ENCODE measurements at places on chromosomes 1 and 21.
A peak's percentile ranks its signal among the peaks of the same experiment; 100 is the strongest.

- DNase-seq = no peak
Measured at GRCh38 chr1:199758626-199759255, 268.8 kb upstream of the NR5A2 start.

GRCh38 chr1:43622471-43622870 lies 27.5 kb upstream of the KDM4A start:
- no peak for DNase-seq

DNA sequence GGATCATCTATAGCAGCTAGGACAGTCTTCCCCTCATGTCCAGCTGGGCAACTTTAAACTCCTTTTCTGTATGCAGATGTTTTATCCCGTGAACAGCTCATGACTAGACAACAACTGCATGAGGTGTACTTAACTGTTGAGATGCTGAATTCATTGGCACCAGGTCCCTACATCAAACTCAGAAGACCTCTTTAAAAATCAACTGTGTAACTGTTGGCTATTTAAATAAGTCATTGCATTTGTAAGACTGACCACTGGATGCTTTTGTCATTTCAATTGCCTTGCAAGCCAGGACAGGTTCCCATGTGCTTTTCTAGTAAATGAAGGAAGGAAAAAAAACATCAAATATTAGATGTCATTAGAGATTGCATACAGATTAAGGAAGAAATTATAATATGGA lies 28.3 kb upstream of the GORAB start:
- DNase-seq = no peak

DNA sequence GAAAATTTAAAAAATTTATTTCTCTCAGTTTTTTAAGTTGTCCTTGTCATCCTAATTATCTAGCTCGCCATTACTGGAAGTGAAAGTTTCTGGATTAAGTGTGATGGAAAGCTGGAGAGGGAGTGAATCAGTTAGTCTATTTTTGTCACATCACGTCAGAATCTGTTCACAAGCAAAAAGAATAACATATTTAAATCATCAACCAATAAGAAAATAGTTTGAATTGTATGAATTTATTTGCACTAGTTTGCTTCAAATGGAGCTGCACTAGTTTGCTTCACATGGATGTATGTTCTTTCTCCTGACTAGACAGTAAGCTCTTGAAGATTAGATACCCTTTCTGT lies 22.8 kb downstream of the PHC2 start:
- no peak for DNase-seq

DNA sequence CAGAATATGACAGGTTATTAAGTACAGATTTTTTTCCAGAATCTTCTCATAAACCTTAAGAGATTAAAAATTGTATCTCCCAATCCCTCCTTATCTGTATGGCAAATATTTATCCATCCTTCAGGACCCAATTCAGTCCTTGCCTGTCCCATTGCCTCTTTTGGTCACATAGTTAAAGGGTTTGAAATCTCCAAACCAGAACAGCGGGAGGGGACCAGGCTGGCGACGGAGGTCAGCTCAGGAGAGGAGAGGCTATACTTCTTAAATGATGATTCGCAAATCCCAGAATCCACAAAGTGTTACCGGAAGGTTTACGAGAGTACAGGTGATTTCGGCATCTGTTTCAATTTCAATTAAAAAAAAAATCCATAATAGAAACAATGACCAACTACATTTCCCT lies 572.7 kb downstream of the SMYD3 start:
- no peak for DNase-seq

DNA sequence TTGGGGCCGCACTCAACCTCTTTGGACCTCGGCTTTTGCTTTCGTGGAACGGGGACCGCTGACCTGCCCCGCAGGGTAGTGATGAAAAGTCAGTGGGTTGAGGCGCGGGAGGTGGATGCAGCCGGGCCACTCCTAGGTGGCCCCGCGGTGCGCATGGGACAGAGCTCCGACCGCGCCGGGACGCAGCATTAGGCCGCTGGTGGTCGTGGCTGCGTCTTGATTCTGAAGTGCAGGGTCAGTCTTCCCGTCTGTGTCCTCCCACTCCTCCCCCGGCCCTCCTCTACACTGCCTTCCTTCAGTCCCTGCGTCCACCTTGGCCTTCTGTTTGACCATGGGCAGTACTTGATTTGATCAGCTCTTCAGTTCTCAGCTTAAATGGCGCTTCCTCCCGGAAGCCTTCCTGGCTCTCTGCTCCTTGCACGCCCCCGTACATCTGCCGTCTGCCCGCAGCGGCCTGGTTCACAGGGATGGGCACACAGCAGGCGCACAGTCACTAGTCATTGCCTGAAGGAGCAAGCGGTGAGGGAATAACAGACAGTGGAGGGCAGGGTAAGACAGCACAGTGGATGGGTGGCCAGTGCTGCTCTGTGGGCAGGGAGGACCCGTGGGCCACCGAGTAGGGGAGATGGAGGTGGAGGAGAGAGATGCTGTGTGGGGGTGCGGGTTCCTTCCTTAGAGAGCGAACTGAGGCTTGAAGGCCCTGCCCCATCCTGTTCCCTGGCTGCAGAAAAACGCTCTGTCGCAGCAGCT lies 633 bp downstream of the THEMIS2 start:
- no peak for DNase-seq

DNA sequence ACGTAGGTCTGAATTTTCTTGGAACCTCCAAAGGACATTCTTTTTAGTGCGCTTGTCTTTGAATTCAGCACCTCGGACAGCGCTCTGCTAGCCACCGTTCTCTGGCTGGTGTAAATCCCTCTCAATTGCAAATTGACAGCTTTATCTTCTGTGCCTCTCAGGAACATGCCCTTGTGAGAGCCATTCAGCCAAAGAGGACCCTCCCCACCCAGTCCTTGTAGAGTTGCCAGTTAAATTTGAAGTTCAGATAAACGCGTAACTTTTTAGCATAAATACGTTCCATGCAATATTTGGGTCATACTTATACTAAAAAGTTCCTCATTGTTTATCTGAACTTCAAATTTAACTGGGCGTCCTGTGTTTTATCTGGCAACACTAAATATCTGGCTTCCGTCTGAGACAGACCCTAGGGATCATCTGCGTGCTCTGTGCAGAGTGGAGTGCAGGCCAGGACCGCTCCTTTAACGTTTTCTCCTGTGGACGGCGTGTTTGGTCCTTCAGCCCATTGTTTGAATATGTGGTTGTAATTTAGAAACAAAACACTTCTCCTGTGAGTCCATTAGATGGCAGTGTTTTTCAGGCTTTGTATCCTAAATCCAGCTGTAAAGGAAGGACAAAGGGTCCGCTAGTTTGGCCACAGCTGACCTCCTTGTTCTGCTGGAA lies 7.0 kb downstream of the KCNAB2 start:
- DNase-seq = peak; percentile 32

- DNase-seq = no peak
Measured at GRCh38 chr1:230334447-230334837, 91.7 kb downstream of the PGBD5 start.

- no peak for DNase-seq
Measured at GRCh38 chr1:226717256-226717909, 21.7 kb downstream of the ITPKB start.

DNA sequence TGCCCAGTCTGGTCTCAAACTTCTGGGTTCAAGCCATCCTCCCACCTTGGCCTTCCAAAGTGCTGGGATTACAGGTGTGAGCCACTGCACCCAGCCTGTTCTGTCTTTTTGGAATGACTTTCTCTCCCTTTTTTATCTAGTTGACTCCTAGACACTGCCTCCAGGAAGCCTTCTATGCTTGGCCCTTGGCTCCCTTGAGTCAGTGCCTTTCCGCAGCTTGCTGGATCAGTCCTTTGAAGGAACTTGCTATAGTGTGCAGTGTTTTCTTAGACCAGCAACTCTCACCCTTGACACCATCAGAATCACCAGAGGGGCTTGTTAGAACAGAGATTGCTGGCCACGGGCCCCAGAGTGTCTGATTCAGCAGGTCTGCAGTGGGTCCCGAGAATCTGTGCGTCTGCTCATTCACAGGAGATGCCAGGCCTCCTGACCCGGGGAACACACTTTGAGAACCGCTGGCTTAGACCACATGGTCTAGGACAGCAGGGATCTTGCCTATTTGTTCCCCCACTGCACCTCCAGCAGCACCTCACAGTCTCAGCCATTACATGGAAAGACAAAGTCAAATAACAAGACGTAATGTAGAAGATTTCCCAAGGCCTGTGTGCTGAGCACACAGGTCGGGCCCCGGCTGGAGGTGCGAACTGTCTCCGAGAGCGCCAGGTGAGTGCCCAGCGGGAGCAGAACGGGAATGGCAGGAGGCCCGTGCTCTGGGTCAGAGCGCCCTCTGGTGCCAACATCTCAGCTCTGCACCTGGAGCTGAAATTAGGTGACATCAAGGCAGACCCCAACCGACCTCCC lies 27.4 kb upstream of the CTPS1 start:
- DNase-seq = peak; percentile 83

GRCh38 chr1:18926315-18927081 lies 24.1 kb upstream of the ALDH4A1 start:
- no peak for DNase-seq

DNA sequence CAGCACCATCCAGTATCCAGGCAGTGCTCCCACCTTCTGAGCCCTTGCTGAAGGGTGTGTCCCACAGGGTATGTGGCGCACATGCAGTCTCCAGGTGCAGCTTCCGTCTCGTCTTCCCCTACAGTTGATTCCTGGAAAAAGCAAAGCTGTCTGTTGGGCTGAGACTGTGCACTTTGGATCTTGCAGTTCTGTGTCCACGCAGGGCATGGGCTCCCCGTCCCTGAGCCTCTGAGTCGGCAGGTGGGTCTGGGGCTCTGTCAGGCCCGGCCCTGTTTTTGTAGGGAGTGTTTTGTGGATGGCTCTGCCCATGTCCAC lies 32.8 kb downstream of the SNAP47 start:
- no peak for DNase-seq

DNA sequence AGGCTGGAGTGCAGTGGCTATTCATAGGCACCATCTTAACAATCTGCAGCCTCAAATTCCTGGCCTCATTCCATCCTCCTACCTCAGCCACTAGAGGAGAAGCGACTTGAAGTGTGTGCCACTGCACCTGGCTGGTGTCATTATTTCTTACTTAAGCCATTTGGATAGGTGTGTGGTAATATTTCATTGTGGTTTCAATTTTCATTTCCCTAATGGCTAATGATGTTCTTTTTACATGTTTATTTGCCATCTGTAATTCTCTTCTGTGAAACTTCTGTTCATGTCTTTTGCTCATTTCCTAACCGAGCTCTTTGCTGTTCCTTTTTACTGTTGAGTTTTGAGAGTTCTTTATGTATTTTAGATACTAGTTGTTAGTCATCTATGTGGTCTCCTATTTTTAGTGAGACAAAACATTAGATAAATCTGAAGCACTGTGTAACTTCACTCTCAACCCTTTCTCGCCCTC lies 66.8 kb downstream of the SLC27A3 start:
- DNase-seq = no peak

- DNase-seq = peak; percentile 38
Measured at GRCh38 chr1:232538224-232538942, 91.5 kb downstream of the SIPA1L2 start.

DNA sequence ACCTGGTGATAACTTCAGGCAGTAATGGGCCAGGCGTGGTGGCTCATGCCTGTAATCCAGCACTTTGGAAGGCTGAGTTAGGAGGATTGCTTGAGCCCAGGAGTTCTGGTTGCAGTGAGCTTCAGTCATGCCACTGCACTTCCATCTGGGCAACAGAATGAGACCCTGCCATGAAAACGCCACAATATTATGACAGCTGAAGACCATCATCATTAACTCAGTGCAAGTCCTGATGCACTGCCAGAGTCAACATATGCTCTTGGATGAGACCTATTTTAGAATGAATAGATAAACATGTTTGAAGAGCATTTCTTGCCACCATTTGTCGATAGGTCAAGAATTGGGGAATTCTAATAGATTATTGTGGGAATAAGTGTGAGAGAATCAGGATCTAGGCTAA lies 26.4 kb downstream of the HENMT1 start:
- no peak for DNase-seq

DNA sequence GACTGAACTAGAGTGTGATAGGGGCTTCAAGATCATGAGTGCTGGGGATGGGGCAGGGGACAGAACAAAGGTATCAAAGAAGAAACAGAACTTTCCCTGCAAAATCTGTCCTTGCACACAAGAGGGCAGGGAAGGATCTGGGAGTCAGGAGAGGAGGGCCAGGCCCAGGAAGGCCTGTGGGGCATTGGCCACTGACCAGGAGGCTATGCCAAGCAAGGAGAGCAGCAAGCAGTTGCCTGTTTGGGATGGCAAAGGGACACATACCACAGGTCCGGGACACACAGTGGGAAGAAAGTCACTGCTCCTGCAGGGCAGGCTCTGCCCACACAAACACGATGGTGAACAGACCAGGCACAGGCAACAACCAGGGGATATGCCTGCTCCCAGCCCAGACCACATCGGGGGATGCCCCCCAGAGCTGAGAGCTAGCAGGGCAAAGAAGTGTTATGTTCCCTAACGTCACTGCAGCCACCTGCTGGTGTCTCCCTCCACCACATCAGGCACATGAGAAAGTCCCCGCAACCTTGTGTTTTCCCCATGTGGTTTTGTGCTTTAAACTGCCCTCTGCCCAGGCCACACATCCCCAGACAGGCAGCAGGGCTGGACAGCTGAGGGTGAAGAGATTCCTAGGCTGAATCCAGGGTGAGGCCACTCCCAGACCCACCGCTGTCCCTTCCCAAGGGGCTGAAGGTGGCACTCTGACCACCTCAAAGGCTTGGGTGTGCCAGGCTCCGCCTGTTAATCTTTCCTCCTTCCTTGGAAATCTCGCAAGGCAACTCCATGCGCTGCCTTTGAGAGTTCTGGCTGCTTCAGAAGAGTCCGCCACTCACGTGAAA lies 53.6 kb downstream of the KIF21B start:
- DNase-seq = no peak

DNA sequence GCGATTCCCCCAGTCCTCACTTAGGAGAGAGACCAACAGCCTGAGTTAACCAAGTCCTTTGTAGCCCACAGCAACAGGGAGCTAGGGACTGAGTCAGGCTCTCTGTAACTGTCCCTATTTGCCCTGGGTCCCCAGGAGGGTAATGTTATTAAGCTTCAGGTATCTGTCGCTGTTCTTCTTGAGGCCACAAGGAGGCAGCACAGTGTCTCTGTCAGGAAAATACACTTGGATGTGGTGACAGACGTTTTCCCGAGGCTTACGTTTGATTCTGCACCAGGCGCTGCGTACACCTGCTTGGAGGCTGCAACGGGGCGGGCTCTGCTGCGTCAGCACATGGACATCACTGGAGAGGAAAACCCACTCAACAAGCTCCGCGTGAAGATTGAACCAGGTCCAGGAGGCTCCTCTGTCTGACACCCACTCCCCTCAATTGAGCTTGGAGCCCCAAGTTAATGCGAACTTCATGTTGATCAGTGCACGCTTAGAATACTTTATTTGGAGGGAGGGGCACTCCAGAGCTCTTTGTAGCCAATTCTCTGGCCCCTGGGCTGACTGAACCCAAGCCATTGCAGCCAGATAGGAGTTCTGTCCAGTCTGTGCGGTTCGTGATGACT lies 10.7 kb upstream of the ELF3 start:
- peak; percentile 47 for DNase-seq
